ENCODE measurements at places on chromosomes 5 and 9.
A peak's percentile ranks its signal among the peaks of the same experiment; 100 is the strongest.

- DNase-seq = no peak
These were observed 3.8 kb upstream of the PRKAA1 start for GRCh38 chr5:40801771-40802562.

DNA sequence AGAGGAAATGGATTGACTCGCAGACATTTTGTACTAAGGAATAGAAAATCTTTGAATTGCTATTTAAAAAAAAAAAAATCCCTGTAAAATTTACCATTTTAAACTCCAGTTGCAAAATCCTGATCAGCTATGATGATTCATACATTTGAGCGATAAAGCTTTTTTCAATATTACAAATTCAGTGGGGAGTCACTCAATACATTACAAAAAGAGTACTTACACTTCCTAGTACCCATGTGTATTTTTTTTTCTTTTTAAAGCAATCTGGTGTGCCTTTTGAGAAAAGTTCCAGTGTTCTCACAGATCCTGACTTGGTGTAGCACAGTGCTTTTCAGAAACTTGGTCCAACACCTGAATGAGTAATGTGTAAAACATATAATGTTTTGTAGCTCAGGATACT is 54.3 kb downstream of the PIK3R1 start:
- no peak for DNase-seq

DNA sequence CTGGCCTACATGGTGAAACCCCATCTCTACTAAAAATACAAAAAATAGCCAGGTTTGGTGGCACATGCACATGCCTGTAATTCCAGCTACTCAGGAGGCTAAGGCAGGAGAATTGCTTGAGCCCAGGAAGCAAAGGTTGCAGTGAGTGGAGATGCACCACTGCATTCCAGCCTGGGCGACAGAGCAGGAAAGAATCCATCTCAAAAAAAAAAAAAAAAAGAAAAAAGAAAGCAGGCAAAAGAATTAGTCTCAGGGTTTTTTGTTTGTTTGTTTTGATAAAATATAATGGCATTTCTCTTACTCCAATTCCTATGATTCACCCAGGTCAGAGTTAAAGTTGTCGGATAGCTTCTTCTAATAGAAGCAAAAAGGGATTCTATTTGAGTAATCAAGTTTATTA is 67.0 kb upstream of the ATG10 start:
- no peak for DNase-seq

DNA sequence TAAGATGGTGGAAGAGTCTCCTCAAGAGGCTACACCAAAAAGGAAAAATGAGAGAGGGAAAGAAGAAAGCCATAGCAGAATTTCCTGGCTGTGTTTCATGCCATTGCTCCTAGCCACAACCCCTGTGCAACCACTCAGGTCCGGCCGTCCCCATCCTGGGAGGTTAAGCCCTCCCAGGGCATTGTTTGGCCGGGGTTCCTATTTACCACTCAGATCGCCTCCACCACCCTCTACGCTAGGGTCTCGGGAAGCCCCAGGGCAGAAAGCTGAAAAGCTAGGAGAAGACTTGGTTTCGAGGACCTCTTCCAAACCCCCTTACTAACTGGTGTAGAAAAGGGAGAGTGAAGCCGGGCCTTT is 715 bp downstream of the RC3H2 start:
- peak; percentile 65 for DNase-seq

GRCh38 chr5:77210091-77210963 is at the start of gene PDE8B:
PDE8B (plus strand) TSS chr5:77210680; CDS start chr5:77210926, 246 bp downstream.
- peak; percentile 33 for DNase-seq

DNA sequence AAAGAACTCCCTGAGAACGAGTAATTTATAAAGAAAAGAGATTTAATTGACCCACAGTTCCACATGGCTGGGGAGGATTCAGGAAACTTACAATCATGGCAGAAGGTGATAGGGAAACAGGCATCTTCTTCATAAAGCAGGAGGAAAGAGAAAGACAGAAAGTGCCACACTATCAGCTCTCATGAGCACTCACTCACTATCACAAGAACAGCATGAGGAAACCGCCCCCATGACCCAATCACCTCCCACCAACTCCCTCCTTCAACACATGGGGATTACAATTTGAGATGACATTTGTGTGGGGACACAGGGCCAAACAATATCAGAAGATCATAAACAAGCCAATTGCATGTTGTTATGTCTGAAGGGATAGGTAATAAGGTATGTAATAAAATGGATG is 935.9 kb upstream of the COX7C start:
- no peak for DNase-seq

DNA sequence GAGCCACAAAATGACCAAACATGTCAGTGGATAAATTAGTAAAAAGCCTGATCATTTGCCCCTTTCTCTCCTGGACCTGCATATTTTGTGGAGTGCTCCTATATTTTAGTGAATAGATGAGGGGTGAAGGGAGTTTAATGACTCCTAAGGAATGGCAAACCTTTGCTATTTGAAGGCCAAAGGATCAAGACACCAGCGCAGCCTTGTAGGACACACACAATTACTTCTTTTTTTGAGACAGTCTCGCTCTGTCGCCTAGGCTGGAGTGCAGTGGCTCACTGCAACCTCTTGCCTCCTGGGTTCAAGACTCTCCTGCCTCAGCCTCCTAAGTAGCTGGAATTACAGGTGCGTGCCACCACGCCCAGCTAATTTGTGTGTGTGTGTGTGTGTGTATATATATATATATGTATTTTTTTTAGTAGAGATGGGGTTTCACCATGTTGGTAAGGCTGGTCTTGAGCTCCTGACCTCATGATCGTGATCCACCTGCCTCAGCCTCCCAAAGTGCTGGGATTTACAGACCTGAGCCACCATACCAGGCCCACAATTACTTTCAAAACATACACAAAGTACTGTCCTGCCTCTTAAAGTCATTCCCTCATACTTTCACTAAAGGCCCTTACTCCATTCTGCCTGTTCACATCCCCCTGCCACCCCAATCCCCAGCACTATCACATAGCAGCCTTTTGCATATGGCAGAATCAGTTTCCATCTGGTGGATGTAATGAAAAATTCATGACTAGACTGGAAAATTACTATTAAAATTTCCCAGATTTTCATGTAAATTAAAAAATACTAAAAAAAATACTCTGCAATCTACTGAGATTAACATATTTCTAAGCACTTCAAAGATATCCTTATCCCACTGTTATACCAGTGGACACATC is 60.4 kb downstream of the CSNK1A1 start:
- DNase-seq = peak; percentile 28

DNA sequence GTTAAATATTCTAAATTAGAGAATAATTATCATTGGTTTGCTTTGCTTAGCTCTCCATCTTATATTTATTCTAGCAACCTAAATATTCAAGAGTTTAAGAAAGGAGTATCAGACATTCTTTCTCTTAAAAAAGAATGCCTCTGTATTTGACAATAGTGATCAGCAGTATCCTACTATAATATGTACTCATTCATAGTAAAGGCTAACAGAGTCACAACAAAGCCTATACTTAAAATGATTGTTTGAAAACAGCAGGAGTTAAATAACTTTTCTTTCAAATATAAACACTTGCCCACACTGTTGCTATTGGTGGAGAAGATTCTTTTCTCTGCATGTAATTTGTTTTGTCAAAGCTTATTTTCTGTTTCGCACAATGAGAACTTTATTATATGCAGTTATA is 178.4 kb downstream of the PTPRD start:
- no peak for DNase-seq

- DNase-seq = no peak
These were observed 57.9 kb upstream of the MIER3 start for GRCh38 chr5:57009811-57010210.

DNA sequence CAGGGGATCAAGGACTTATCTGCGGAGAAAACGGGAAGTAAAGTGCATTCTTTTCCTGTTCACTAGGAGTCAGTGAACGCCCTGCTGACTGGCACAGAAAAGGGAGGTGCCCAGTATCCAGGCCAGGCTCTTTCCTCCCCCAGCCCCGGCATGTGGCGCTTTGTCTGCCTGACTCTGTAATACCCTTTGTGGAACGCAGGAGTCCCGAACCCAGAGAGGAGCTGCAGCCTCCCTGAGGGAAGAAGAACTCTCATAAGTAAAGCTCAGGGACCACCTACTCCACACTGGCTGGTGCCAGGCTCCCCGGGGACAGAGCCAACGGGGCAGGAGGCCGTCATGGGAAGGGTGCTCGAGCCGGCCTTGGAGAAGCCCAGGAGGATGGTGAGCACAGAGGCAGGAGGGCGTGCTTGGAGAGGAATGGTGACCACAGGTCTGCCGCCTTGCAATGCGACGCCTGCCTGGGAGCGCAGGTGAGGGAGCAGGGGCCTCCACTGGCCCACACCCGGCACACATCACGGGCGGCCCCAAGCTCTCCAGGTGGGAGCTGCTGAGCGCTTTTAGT is 31.5 kb downstream of the VAV2 start:
- DNase-seq = peak; percentile 46

DNA sequence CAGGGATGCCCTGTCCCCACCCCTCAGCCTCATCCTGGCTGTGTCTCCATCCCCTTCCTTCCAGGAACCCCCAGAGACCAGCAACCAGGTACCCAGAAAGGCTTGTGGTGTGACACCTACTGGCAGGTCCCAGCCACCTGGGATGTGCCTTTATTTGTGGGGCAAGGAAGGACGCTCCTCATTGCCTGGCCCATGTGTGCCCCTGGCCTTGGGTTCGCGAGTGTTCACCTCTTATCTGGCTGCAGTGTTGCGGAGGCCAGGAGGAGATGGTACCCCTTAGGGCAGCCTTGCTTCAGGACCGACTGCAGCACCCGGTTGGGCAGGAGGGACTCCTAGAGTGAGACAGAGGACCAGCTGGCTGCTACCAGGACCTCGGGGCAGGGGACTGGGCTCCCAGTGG is 8.8 kb downstream of the C9orf50 start:
- DNase-seq = no peak

GRCh38 chr5:380701-381309 is 59.3 kb downstream of the AHRR start:
- peak; percentile 65 for DNase-seq

DNA sequence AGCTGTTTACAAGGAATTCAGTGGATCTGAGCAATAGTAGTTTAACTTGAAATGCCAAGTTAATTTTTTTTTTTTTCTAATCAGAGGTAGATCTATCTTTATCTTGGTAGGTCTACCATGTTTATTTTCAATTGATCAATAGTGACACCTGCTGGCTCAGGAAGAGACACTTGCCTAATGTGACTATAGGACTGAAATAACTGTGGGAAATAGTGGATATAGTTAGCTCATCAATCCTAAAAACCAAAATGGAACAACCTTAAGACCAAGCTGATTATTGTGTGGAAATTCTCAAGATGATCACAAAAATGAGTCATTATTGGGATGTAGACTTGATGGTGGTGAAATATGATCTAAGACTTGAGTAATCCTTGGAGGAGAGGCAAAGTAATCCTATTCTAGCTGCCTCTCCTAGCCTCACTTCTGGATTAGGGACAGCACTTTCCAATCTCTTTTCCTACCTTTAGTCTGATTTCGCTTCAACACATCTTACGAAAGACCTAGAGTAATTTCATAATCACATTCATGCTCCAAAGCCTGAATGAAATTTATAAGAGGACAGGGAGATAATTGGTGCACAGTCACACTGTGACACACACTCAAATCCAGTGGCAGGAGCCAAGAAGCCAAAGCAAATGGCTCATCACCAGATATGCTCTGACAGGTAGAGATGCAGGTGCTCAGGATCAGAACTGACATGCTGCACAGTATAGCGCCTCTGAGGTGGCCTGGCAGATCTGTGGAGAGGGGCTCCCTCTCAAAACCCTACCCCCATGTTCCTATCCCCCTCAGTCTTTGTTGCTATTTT is 156.3 kb downstream of the HMHB1 start:
- DNase-seq = peak; percentile 87

DNA sequence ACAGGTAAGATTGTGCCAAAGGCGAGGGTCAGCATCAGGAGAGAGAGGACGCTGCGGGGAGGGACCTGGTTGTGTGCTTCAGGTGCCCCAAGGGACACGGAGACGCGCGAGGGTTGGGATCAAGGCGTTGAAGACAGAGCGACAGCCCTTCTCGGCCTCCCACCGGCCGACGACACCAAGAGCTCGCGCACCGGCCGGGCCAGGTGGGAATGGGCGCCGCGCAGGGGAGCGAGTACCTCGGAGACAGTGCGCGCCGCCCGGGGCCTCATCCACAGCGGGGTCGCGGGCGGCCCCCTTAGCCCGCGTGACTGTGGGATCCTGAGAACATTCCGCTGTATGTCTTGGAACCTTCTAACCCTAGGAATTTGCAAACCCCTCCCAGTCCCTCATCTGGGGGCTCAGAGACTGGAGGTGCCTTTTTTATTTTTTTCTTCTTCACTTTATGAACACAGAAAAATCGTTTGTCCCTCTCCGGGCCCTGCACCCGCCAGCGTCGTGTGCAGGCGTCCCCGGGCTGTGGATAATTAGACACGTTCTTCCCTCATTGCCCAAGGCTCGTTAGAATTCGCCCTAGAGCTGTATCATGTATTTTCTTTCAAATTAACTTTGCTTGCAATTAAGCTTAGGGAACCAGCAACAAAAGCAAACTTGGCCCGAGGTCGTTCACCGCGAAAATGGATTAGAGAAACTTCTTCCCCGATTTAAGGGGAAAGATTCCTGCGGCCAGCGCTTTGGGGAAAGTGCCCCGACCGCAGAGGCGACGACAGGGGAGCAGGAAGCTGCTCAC is 4.8 kb downstream of the FOXE1 start:
- no peak for DNase-seq

DNA sequence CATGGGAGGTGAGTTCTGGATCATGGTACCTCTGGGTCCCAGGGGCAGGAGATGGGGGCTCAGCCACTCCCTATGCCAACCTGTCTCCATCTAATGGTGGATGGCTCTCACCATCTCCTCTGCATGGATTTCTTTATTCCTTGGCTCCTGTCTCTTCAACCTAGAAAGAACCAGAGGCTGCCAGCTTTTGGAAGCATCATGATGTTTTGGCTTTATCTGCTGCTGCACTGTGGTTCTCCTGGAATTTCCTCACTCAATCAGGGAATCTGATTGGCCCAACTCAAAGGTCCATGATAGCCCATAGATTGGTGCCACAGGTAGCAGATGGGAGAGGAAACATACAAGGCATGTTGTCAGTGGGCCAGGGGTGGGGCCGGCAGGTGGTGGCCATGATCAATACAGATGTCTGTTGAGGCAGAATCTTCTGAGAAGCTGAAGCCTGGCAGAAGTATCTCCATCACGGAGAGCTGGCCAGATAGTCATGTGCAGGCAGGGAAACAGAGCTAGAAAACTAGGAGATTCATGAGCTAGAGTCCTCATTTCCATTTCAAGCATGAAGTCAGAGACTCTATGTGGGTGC is 158.2 kb downstream of the MACROH2A1 start:
- DNase-seq = no peak
